ENCODE measurements at places on chromosomes 2 and 18.

DNA sequence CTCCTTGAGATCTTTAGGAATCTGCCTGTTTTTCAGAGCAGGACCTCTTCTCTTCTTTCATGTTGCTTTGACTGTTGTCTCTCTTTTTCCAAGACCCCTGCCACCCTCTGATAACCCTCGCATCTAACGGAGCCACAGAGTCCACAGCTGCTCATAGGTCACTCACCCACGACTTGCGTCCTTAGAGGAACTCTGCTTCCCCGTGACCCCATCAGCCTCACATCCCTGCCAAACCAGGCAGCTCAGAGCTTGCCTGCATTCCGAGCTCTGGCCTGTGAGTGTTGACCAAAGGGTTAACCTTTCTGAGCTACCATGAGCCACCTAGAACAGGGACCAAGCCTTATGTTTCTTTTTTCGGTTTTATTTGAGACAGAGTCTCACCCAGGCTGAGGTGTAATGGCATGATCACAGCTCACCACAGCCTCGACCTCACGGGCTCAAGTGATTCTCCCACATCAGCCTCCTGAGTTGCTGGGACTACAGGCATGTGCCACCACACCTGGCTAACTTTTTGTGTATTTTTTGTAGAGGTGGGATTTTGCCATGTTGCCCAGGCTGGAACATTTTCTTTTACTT lies 36.4 kb downstream of the CABLES1 start:
- no peak for DNase-seq

- no peak for DNase-seq
Measured at GRCh38 chr2:242075696-242076095, 206.2 kb downstream of the RTP5 start.

- no peak for DNase-seq
Measured at GRCh38 chr2:69490486-69490885, 53.3 kb upstream of the NFU1 start.

- no peak for DNase-seq
Measured at GRCh38 chr18:57581301-57581934, 5.1 kb downstream of the FECH start.

DNA sequence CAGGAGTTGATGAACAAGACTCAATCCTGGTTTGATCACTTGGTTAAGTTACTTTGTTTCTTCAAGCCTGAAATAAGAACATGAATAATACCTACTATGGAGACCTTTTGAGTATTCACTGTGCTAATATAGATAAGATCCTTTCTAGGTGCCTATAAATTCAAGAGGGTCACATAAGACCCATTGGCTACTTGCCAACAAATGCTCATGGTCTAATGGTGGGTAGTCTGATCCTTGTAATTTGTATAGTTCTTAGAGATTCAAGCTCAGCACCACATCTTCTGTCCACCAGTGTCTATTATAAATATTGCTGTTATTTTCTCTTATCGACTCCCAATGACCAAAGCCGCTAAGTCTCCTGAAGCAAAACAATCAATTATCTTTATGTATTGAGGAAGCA lies 27.4 kb upstream of the ACSL3 start:
- no peak for DNase-seq

GRCh38 chr2:153917570-153917969 lies 45.8 kb downstream of the GALNT13 start:
- DNase-seq: no peak

DNA sequence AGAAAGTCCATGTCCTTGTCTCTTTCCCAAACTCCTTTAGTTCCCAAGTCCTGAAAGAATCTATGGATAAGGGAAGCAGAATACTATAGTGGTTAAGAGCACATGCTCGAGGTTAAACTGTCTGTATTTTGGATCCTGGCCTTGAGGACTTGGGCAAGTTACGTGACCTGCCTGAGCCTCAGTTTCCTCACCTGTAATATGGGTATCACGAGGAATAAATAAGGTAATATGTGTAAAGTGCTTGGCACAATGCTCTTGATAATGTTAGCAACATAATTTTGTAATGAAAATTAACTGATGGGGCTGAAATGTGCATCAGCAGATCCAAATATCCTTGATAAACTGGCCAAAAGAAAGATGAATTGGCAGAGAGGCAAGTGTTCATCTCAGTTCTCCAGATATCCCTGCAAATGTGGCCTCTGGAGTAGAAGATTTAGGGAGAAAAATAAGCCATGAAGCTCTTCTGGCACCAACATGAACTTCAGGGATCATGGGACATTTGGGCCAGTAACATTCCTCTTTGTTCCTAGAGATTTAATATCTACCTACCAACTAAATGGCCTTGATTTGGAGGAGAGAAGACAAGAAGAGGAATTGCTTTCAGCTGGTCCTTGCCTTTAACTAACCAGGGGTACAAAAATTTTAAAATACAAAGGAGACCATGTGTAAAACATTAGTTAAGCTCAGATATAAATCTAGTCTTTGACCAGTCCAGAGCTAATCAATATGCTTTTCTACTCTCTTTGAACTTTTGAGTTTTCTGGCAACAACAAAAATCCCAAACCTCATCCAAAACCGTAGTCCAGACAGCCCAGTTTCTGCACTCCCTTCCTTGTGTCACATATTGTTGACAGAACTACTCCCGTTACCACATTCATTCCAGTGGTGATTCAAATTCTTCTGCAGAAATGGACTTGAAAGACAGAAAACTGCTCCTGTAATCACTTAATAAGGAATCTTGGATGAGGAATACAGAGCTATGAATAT lies 52.7 kb upstream of the EML4 start:
- no peak for DNase-seq

DNA sequence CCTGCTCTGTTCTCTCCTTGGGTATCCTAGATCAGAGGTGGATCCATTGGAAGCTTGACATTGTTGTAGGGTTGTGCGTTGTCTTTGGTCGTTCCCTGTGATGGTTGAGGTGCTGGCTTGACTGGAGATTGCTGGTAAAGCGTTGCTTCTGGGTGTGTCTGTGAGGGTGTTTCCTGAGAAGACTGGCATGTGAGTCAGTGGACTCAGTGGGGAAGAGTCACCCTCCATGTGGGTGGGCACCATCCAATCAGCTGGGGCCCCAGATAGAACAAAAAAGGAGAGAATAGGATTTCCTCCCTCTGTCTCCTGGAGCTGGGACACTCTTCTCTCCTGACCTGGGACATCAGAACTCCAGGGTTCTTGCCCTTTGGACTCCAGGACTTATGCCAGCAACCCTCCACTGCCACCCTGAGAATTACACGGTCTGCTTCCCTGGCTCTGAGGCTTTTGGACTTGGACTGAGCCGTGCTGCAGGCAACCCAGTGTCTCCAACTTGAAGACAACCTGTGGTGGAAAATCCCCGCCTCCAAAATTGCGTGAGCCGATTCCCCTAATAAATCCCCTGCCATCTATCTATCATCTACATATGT lies 14.8 kb upstream of the REEP1 start:
- no peak for DNase-seq

- no peak for DNase-seq
Measured at GRCh38 chr2:237235383-237236095, 149.8 kb downstream of the COPS8 start.

GRCh38 chr2:10091182-10091888 lies 11.1 kb upstream of the CYS1 start:
- DNase-seq: no peak

- no peak for DNase-seq
Measured at GRCh38 chr2:51813247-51813646, 781.3 kb upstream of the NRXN1 start.

- no peak for DNase-seq
Measured at GRCh38 chr2:230873661-230874401, 9.1 kb downstream of the ITM2C start.

- no peak for DNase-seq
Measured at GRCh38 chr18:48673853-48674721, 135.3 kb downstream of the CTIF start.

DNA sequence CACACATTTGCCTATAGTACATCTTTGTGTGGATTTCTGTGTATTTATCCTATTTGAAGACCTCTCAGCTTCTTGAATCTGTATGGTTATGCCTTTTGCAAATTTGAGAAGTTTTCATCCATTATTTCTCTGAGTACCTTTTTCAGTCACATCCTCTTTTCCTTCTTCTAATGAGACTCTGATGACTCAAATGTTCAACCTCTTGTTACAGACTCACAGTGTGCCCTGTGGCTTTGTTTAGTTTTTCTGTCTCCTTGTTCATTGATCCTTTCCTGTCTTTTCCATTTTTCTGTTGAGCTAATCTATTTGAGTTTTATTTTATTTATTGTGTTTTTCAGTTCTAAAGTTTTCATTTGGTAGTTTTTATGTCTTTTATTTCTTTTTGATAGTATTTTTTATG lies 87.0 kb upstream of the LRP1B start:
- no peak for DNase-seq

GRCh38 chr2:58866527-58866926 lies 625.4 kb upstream of the FANCL start:
- no peak for DNase-seq

GRCh38 chr18:44798433-44799048 lies 117.9 kb downstream of the SETBP1 start:
- DNase-seq: no peak

DNA sequence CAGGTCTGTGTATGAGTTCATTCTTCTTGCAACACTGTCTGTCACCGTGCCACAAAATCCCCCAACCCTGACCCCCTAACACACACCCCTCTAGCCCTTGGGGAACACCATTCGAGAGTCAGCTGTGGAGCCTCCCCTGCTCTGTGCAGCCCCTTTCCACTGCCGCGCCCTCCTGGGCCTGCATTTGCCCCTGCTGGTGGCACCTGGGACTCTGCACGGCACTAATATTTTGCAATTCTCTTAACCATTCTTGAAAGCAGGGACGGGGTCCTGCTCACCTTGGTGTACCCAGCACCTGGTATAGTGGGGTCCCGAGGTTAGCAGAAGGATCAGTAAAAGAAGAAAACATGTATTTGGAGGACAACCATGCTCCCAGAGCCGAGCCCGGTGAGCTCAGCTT lies 124.0 kb downstream of the HDAC4 start:
- DNase-seq: no peak

- no peak for DNase-seq
Measured at GRCh38 chr2:46657042-46657504, 177.7 kb downstream of the TMEM247 start.

- no peak for DNase-seq
Measured at GRCh38 chr2:21928292-21928691, 804.5 kb downstream of the TDRD15 start.

DNA sequence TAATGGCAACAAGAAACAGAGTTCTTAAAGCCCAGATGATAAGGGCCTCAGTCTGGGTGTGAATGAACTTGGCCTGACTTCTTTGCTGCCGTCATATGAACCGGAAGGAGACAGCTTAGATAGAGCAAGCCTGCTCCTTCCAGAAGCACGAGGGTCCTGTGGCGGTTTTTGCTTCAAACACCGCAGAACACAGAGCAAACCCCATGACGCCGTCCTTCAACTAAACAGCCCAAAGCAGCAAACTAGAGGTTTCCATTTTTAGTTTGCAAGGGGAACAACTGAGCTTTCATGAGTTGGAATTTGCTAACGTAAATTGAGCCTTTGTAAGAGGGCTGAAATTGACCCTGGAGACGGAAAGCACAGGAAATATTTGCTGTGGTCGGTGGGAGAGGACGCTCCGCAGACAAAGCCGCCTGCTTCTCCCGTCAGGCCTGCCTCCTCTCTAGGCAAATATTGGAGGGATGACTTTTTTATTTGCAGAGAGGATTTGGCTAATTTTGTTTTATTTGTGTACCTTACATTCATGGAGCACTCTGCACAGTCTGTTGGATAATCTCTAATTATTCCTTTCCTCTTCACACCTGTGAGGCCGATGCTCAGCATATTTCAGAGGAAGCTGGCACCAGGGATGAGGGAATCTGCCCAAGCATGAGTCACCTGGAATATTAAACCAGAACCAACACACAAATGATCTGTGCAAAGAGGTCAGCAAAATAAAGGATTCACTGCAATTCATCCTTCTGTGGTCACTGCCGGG lies 134.0 kb upstream of the NCK2 start:
- DNase-seq: no peak

DNA sequence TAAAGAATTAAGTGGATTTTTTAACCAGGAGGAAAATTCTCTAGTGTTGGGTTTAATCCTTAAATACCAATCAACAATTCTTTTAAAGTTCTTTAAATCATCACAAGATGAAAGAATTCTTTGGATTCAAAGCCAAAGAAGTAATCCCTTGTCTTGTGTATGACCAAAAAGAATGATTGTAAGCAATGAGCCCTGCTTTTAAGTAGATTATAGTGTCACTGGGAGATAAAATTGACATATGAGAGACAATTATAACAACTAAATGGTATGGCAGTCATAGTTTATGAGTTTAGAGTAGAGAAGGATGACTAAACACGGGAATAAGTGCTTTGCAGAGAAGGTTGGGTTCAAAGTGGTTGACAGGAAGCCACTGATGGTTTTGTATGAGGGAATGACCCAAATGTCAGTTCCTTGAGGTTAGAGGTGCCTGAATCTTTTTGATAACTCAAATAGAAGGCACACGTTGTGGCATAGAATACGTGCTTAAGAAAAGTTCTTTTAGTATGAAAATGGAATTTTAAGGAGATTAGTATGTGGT lies 199.6 kb upstream of the TCF4 start:
- DNase-seq: no peak

GRCh38 chr2:198096002-198096401 lies 291.6 kb downstream of the PLCL1 start:
- DNase-seq: no peak

DNA sequence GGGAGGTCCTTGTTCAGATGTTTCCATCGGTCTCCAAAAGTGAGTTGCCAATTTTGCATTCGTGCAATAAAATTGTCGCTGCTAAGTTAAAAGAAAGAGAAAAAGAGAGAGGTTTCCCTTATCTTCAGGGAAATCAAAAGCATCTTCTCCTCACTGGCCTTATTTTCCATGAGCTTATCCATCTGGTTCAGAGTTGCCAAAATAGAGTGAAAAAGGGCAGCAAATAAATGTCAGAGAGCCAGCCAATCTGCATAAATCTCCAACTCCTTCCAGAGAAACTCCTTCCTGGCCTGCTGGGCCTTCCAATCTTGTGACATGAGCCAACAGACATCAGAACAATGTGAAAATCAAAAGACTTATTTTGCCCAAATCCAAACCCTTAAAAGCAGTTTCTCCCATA lies 28.4 kb downstream of the PAX3 start:
- no peak for DNase-seq

- no peak for DNase-seq
Measured at GRCh38 chr2:80050246-80050645, 254.3 kb downstream of the LRRTM1 start.

- DNase-seq: no peak
Measured at GRCh38 chr2:26620031-26620605, 21.0 kb downstream of the CIB4 start.

- no peak for DNase-seq
Measured at GRCh38 chr2:37773371-37774130, 102.1 kb upstream of the CDC42EP3 start.

DNA sequence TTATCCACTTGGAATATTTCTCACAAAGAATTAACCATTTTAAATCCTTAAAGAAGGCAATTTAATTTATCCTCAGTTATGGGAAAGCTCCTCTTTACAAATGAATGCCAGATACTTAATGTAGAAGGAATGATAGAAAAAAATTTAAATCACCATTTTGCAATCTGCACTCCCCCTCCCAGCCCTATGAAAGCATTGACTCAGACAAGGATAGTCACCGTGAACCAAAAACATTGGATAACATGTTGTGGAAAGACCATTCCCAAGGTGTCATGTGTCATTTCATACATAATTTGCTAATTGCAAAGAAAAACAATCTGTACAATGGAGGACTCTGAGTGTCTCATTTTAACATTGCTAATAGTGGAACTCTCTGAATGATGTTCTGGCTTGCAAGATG lies 421.0 kb downstream of the TXNL1 start:
- DNase-seq: no peak

Measured in substantia nigra (tissue), 51 donors.